Natural killer cell (primary cell): ENCODE measurements at places on chromosomes 2 and 18.

GRCh38 chr2:54048117-54048785 is 67.2 kb upstream of the ACYP2 start:
- DNase-seq, result peak; percentile 51

DNA sequence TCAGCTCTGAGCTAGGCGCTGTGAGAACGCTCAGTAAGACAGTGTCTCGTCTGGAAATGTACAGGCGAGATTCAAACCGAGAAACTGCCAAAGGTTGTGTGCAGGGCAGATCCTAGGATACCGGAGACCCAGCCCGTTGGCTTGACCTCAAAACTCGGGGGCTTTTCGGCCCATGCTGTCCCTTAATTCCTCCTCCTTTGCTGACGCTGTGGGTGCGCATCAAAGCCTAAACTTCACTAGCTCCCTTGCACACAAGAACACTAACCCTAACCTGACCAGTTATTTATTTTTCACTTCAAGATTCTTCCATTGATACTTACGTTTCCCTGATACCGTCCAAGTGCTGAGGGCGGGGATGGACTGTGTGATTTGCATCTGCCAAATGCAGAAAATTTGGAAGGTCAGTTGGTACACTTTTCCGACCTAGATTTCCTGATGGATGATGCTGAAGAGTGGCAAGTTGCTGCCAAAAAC is 1.0 kb upstream of the AAK1 start:
- no peak for DNase-seq

DNA sequence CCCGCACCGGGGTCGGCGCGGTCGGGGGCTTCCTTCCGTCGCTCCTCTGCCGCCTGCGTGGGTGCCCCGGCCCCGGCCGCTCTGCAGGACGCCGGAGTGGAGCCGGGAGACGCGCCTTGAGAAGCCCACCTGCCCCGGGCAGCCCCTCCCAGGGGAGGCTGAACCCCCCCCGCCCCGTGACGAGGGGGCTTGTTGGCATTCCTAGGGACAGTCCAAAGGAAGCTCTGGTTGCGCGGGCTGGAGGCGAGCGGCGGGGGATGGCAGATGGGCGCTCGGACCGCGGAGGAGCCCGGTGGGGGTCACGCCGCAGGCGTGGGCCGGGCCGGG is 133.5 kb upstream of the MGAT5 start:
- no peak for DNase-seq

- DNase-seq, result no peak
These were observed 7.3 kb upstream of the PRLH start for GRCh38 chr2:237558961-237559641.

- DNase-seq, result no peak
These were observed 58.9 kb downstream of the CIB4 start for GRCh38 chr2:26581991-26582842.

DNA sequence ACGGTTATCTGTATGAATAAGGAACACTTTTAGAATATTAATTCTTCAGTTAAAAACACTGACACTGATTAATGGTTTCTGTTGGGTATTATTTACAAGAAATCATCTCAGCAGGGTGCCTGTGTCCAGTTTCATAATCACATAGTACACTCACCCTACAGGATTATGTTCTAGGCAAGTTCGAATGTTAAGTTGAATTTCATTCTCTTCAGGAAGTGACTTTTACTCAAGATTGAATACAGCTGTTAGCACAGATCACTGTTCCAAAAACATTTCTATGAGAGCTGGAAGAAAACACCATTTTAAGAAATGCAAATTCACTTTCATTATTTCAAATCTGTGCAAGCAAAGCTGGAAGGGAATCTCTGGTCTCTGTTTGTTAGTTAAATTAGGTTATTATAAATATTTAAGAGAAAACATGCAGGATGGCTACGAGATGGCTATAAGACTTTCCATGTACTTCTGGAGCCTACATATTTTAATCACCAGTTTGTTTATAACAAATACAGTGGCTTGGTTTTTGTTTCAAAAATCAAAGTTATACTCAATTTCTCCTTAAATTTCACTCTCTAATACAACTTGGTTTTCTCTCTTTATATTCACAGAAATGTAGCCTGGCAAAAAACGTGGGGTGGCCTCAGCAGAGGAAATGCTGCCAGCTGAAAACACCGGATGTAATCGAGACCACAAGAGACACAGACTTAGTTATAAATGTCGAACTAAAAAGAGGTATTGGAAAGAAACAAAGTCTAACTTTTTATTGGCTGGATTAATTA is 65.8 kb downstream of the RBMS1 start:
- peak; percentile 83 for DNase-seq

- no peak for DNase-seq
These were observed 589.6 kb upstream of the FAM98A start for GRCh38 chr2:34188464-34189303.
